ENCODE measurements at places on chromosomes 3 and 15. TPM values are rescaled to one million over a fixed set of nuclear protein-coding genes. Genes with fewer than 3 reads are reported as not detected.

The DLG1 gene
- total RNA-seq = 49.9 TPM

The RARRES1 gene
- 0.62 TPM for total RNA-seq

The TF gene
- total RNA-seq = 0.36 TPM

The CTNNB1 gene
- total RNA-seq = 1,957 TPM

The MED12L gene
- total RNA-seq = 0.73 TPM

The ATP13A4 gene
- total RNA-seq = 0.73 TPM

The CD200R1L gene
- not detected for total RNA-seq

The GOLGA6L7 gene
- total RNA-seq = not detected

The EXD1 gene
- total RNA-seq = not detected

The CAND2 gene
- 2.2 TPM for total RNA-seq

The SAXO2 gene
- total RNA-seq = 1.5 TPM

The XIRP1 gene
- not detected for total RNA-seq

The C3orf52 gene
- 11.6 TPM for total RNA-seq

The NTRK3 gene
- total RNA-seq = not detected

The DNAJB11 gene
- total RNA-seq = 42.7 TPM

The MINAR1 gene
- total RNA-seq = 2.2 TPM

The GRM2 gene
- total RNA-seq = under 0.01 TPM

The TBL1XR1 gene
- total RNA-seq = 70.6 TPM

The MCCC1 gene
- total RNA-seq = 29.9 TPM

The MME gene
- 94.3 TPM for total RNA-seq

The CD96 gene
- 0.36 TPM for total RNA-seq

The SLC28A2 gene
- not detected for total RNA-seq

The HGD gene
- total RNA-seq = under 0.01 TPM

The ERICH6 gene
- total RNA-seq = not detected

The OCA2 gene
- total RNA-seq = 305 TPM

The SLC9C1 gene
- 0.73 TPM for total RNA-seq

The TMC3 gene
- not detected for total RNA-seq

The TMEM44 gene
- 8.3 TPM for total RNA-seq

The DNAJC19 gene
- 46.9 TPM for total RNA-seq

The FEZF2 gene
- total RNA-seq = not detected

The PLA2G4B gene
- 1.1 TPM for total RNA-seq

The AHSG gene
- not detected for total RNA-seq

The ADAMTS9 gene
- 2.4 TPM for total RNA-seq

The CLDN11 gene
- 0.69 TPM for total RNA-seq

The RNF111 gene
- total RNA-seq = 25.8 TPM

The SEMA5B gene
- total RNA-seq = not detected

The IQCF5 gene
- total RNA-seq = not detected

The GRK7 gene
- total RNA-seq = not detected

The GLDN gene
- not detected for total RNA-seq

The PODXL2 gene
- total RNA-seq = 12.7 TPM

The SYNPR gene
- total RNA-seq = not detected

The CFAP100 gene
- not detected for total RNA-seq

The DPPA2 gene
- not detected for total RNA-seq

The MESP2 gene
- total RNA-seq = not detected

The SCAMP5 gene
- total RNA-seq = 10.3 TPM

The BFSP2 gene
- not detected for total RNA-seq

The LYZL4 gene
- not detected for total RNA-seq

The RASGRP1 gene
- not detected for total RNA-seq

The P2RY14 gene
- not detected for total RNA-seq

The MUC4 gene
- total RNA-seq = not detected

The SOX14 gene
- not detected for total RNA-seq

The DNAH1 gene
- 4.0 TPM for total RNA-seq

The GOLGA8J gene
- total RNA-seq = under 0.01 TPM

Measured in melanocyte of skin (primary cell).